ENCODE measurements at places on chromosomes 6 and 20.

DNA sequence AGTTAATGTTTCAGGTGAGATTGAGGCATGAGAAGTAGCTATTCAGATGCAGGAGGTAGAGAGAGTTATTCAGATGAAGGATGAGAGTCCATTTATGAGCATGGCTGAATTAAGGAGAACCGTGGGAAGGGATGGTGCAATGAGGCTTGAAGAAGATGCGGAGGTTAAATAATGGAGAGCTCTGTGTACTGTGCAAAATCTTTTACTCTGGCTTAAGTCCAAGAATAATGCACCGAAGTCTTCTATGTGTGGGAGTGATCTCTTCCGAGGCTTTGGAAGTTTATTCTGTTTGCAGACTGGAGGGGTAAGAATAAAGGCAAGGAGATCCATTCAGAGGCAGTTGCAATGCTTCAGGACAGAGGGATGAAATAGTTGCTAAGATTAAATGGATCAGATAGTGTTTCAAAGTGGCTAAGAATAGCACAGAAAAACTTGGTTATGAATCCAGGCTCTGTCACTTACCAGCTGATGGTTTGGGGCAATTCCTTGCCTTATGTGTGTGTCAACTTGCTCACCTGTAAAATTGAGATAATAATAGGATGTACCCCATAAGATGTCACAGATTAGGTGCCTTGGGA is 467.1 kb downstream of the HDGFL1 start:
- DNase-seq = no peak

DNA sequence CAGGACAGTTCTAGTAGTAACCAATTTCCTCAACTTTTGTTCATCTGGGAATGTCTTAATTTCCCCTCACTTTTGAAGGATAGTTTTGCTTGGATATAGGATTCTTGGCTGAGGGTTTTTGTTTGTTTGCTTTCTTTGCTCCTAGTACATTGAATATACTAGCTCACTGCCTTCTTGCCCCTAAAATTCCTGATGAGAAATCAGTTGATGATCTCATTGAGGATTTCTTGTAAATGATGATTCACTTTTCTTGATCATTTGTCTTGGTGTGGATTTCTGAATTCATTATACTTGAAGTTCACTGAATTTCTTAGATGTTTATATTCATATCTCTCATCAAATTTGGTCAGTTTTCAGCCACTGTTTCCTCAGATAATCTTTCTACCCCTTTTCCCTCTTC is 49.1 kb upstream of the PRDM1 start:
- DNase-seq = peak; percentile 54

DNA sequence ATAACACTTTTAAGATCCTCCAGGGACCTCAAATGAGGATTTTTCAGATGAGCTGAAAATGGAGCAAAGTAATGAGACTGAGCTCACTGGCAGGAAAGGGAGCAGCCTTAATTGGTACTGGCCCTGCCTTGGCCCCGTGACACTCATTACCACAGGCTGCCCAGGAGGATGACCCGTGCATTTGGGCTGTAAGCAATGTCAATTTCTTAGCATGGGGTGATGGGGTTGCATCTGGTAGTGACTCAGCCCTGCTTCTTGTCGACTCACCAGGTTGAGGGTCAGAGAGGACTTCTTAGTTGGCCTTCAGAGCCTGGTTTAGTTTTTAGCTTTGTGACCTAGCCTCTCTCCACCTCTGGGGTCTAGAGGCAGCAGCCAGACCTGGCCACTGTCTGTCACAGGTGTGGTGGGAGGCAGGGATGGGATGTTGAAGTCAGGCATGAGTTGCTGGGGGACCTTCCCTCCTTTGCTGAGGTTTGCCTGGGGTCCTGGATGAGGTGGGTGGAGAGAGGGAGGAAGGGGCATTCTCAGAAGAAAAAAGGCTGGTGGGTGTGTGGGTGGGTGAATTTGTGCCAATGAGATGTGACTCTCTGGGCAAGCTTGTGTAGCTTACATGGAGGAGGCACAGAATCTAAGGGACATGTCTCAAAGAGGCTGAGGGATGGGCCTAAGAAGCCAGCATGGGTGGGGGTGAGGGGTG is 25.9 kb upstream of the EPB41L1 start:
- DNase-seq = peak; percentile 54

DNA sequence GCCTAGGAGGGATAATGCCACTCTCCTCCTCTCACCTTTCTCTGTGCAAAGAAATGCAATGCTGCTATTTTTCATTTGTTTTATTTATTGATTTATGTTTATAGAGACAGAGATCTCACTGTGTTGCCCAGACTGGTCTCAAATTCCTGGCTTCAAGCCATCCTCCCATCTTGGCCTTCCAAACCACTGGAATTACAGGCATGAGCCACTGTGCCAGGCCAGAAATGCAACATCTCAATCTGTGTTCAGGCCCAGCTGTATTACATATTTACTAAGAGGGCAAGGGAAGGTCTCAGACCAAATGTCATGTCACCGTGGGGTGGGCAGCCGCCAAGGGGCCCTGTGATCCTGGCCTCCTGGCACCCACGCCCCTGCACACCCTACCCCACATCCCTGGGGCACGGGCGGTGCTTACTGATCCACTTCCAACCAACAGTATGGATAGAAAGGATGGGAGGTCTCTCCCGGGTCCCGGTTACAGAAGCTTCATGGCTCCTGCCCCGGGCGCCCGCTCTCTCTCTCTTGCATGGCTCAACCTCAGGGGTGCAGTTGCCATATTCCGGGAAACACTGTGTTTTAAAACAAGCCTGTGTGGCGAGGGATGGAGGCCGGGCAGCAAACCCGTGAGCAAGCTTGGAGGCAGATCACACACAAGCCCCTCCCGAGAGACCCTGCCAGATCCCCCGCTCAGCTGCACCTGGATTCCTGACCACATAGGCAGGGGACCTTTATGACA is 111.8 kb downstream of the AGPAT4 start:
- DNase-seq = peak; percentile 80

GRCh38 chr20:51452734-51453365 is 89.7 kb downstream of the NFATC2 start:
- DNase-seq = no peak

GRCh38 chr6:8633762-8634161 is 198.4 kb upstream of the SLC35B3 start:
- DNase-seq = no peak

DNA sequence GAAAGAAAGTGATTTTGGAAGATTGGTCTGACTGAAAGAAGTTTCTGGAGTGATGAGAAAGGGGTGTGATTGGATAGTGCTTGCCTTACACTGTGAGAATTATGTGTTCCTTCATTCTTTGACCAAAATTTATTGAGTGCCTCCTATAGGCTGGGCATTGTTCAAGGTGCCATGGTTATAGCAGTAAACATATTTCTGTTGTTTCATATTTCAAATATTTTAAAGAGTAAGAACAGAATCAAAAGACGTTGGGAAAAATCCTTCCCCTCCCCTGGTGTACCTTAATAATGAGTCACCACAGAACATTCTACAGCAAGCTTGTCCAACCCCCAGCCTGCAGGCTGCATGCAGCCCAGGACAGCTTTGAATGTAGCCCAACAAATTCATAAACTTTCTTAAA is 78.6 kb downstream of the GCLC start:
- DNase-seq = no peak

- no peak for DNase-seq
Observed at GRCh38 chr6:110050440-110050813, 72.3 kb downstream of the GPR6 start.

- peak; percentile 64 for DNase-seq
Observed at GRCh38 chr6:165889636-165890403, 226.8 kb upstream of the PDE10A start.

DNA sequence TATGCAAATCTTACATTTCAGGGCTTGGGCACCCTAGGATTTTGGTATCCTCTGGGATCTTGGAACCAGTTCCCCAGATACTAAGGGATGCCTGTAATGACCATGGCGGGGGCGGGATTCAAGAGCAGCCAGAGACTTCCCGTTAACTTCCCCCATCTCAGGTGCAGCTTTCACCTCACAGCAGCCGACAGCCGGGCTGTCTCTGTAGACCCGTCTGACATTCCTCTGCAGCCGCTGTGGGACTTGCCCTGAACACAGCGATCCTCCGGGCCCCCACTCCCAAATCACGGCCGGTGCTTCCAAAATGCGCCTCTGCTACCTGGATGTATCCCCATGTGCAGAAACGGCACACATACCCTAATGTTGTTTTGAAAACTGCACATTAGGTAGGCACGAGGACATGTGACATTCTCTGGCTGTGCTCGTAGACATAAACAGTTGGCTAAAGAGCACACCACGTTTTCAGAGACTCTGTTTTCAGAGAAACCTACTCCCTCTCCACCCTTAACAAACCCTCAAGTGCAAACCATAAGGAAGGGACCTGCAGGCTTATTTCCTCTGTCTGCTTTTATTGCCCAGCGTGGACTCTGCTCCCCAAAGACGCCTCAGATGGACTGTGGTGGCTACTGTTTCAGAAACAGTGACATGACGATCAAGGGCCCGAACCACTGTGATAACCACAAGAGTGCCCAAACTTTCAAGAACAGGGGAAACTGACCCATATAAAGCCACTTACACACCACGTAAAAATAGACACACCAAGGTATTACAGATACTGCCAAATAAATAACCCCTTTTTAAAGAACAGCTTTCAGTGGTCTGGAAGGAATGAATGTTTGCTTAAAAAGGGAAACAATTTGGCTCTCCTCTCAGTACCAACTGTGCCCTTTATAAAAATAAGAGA is 72.9 kb upstream of the FOXC1 start:
- no peak for DNase-seq

DNA sequence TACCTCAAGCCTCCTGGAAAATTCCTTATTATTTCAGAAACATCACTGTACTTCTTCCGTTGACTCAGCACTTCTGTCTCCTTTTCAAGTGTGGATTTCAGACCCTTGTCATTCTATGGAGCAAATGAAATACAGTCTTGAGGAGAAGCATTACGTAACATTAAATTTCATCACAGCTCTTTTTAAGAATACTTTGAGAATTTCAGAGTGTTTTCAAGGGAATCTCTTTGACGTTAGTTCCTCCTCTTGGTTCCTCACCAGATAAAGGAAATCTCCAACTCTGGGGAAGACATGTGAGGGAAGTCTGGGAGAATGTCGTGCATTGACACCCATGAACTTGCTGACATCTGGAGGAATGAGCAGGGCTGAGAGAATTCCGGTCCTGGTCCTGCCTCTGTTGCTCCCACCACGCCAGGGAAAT is 32.3 kb downstream of the UST start:
- peak; percentile 41 for DNase-seq

GRCh38 chr20:50655311-50655880 is 35.9 kb downstream of the RIPOR3 start:
- peak; percentile 81 for DNase-seq

DNA sequence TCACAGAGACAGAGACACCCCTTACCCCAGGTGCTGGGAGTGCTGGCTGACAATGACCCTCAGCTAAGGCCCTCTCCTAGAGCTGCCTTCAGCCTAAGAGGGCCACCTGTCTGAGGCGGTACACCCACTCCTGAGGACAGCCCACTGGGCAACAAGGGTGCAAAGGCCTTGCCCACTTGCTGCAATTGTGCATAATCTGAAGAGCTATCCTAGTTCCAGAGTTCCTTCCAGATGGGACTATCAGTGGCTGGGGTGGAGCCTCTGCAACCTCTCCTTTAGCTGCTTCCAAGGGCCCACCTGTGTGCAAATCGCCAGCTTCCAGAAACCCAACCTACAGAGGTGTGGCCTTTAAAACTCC is 87.5 kb downstream of the PREX1 start:
- no peak for DNase-seq

GRCh38 chr20:48339190-48339985 is 488.4 kb downstream of the PREX1 start:
- peak; percentile 46 for DNase-seq

GRCh38 chr6:169970306-169970988 is 219.0 kb downstream of the ERMARD start:
- DNase-seq = no peak

DNA sequence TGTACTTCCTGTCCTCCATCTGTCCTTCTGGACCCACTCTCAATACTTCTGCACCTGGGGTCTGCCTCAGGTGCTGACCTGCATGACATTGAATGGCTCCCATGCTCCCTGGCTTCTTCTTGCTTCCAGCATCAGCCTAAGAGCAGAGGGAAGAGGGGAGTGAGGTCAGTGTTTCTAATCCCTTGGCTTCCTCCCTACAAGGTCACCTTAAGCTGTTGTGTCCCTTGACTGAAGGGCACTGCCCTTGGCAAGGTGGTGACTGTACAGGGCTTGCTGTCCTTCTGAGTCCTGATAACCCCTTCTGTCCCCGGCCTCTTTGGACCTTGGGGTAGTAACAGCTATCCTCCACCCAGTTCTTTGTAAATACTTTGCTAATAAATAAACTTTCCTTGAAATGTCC is 9.6 kb downstream of the HLA-DMB start:
- DNase-seq = no peak

DNA sequence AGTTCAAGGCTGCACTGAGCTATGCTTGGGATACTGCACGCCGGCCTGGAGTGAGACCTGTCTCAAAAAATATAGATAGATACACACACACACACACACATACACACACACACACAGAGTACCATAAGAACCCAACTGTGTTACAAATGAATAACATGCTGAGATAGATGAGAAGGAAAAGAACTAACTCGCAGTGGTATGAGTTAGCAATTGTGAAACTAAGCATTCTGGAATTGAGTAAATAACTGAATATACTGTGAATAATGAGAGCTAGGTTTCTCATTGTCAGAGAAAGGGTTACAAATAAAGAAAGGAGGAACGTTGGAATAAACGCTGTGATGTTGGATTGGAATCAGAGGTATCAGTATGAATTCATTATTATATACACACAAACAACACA is 14.6 kb upstream of the FAXC start:
- no peak for DNase-seq

DNA sequence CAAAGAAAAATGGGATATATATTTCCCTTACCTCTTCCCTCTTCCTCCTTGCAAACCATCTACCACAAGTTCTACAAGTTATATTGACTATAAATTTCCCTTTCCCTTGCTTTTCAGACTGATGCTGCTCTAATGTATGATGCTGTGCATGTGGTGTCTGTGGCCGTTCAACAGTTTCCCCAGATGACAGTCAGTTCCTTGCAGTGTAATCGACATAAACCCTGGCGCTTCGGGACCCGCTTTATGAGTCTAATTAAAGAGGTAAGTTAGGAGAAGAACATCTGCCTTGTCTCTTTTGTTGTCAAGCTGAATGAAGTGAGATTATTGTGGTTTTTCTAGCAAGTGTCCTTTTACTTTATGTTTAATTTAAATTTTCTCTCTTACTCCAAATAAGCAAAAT is 406.0 kb downstream of the GRIK2 start:
- no peak for DNase-seq

All from fibroblast of skin of scalp (primary cell).